Cerebellum (tissue), 4 donors: ENCODE measurements at places on chromosomes 5 and 9. TPM values are rescaled to one million over a fixed set of nuclear protein-coding genes. Genes with fewer than 3 reads are reported as not detected.

GRCh38 chr5:159901308-159901707 lies 15.0 kb upstream of the ADRA1B start:
- no peak for DNase-seq

PCDHGA12 gene
- 20.1 TPM for total RNA-seq

GRCh38 chr9:108410161-108410560 lies 445.6 kb downstream of the ACTL7B start:
- no peak for DNase-seq

DNA sequence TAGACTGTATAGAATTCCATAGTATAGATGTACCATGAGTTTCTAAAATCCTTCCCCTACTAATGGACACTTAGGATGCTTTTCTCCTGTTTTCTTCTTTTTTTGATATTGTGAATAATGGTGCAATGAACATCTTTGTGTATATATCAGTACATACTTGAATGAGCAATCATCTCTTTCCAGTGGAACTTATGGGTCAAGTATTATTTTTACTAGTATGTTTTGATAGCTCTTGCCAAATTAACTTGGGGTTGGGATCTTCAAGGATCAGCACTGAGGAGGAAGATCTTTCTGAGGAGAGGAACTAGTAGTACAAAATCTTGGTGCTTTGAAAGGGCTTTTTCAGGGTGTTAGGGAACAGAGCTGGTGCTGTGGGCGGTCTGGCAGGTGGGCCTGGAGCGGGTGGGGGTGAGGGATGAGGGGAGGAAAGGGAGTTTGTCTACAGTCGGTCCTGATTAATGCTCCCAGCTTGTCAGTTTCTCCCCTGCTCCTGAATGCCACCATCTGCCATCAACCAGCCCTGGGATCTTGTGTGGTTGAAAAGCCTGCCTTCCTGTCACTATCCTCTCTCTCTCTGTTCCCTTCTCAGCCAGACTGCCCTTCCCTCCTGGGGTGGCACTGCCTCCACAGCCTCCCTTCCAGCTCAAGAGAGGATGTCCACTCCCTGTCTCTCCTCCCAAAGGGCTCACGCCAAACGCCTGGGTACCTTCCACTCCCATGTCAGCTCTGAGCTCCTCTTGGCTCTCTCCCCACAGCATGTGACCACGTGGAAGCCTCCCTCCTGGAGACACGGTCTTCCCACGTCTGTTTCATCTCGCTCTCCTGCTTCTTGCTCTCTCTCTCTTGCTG lies 185.9 kb downstream of the DAB2IP start:
- DNase-seq: peak; percentile 83

DNA sequence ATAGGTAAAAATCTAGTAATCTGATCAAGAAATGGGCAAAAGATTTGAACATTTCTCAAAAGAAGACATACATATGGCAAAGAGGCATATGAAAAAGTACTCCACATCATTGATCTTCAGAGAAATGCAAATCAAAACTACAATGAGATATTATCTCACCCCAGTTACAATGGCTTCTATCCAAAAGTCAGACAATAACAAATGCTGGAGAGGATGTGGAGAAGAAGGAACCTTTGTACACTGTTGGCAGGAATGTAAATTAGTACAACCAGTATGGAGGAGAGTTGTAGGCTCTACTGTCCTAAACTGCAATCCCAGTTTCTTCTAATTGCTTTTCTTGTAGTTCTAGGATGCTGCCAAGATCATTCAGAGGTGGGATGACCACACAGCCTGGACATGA lies 193.5 kb upstream of the RFX3 start:
- no peak for DNase-seq

DNA sequence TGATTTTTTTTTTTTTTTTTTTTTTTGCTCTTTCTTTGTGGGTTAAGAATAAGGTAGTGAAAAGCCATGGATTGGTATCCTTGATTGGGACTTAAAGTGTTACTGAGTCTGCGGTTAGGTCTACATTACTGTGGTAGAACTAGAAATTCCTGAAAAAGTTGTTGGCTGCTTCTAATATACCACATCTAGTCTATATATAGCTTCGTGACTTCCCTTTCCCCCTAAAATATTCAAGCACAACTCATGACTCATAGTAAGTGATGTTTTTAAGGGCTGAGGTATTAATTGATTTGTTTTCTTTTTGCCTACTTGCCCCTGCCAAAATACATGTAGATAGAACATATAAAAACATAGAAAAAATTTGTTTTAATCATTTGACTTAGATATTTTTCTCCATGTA lies 247.6 kb downstream of the TMEM232 start:
- no peak for DNase-seq

DNA sequence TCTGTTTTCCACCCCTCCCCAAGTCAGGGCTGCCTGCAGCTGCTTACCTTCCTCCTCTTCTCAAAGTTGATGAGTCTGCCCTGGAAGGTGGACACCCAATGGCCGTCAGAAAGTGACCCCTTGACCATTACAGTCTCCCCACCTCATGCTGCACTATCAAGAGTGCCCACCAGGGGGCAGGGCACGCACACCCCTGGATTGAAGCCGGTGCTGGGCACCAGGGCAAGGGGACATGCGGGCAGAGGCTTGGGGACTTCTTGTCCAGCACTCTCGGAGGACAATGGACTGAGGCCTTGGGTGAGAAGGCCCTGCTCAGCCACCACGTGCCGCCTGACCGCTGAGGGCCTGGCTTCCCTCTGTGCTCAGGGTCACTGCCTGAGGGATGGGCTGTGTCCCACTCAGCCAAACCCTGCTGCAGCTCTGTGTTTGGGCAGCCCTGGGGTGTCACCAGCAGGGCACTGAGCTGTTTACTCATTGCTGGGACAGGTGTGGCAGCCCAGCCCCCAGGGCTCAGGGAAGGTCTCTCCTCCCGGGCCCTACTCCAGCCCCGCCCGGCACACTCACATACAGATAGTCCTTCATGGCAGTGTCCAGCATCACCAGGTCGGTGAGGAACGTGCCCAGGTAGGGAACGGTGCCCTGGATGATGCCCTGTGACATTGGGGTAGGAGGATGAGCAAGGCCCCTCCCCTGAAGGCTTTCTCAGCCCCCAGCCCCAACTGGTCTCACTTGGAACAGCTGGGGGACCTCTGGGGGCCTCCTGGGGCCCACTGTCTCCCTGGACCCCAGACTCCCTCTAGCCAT lies 17.7 kb downstream of the RALGDS start:
- DNase-seq: peak; percentile 69

NR5A1 gene
- total RNA-seq: not detected

DNA sequence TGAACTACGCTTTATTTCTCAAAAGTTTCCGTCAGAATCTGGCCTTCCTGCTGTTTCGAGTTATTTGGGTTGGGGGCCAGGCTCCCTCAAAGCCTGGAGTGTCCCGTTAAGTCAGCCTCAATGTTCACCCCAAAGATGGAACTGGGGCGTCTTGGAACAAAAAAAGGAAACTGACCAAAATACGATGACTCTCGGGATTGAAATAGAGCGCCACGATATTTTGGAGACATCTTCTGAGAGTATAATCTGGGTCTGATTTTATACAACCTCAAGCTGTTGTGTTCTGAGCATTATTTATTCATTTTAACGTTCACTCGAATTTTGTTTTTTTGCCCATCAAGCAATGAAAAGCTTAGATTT lies 28.1 kb downstream of the TLX3 start:
- DNase-seq: no peak

- peak; percentile 77 for DNase-seq
Measured at GRCh38 chr5:33997331-33997983, 10.4 kb downstream of the AMACR start.

GRCh38 chr5:170642776-170643436 lies 139.1 kb downstream of the KCNIP1 start:
- DNase-seq: peak; percentile 33

GRCh38 chr5:20224046-20224445 lies 236.0 kb upstream of the CDH18 start:
- no peak for DNase-seq

DNA sequence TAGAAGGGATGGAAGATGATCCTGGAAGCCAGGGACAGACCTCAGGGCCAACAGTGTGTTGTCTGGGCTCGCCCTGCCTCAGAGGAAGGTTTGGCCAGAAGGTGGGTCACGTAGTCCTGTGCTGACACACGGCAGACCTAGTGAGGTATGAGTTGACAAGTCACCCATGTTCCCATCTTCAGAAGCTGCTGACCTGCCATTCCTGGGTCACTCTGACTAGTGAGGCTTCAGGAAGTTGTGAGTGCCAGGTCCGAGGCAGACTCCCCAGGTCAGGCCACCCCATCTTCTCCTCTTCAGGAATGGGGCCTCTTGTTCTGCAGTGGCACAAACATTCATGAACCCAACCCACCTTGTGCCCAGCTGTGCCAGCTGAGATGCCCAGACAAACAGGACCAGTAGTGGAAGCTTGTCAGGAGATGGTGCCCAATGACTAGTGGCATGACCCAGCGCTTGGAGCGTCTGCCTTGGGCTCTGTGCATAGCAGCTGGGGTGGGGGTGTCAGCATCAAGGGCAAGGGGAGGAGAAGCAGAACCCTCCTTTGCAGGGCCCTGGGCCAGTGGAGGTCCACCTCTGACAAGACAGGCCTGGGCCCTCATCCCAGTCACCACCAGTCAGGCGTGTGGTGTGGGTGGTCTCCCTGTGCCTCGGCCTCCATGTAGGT lies 16.8 kb upstream of the ANGPTL2 start:
- DNase-seq: no peak

DNA sequence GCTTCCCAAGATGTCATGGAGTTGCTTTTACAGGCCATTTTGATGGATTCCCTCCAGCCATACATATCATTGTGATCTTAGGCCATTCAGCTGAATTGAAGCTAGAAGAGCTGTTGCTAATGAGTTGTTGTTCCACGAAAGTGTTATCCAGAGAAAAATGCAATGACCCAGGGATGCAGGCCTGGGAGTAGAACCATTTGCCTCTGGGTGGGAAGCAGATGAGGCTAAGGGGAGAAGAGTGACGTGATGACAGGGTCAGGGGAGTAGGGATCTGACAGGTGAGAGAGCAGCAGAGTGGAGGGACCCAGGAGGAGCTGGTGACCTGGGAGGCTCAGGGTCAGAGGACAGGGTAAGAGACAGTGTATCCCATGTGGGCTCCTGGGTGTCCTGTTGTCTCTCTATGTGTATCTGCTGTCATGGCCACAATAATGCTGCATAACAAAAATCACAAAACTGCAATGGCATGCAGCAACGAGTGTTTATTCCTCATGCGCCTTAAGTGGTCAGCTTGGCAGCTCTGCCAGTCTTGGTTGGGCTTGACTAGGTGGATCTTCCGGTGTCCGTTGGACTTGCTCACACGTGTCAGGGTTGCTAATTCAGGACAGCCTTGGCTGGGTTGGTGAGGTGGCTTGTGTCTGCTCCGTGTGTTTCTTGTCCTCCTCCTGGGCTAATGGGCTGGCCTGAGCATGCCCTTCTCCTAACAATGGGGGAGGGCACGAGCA lies 90.6 kb downstream of the LIFR start:
- no peak for DNase-seq
